ENCODE measurements at places on chromosomes 11 and 22. TPM values are rescaled to one million over a fixed set of nuclear protein-coding genes. Genes with fewer than 3 reads are reported as not detected.

The SPI1 gene
- not detected for polyA plus RNA-seq

The ACR gene
- not detected for polyA plus RNA-seq

The UCP3 gene
- 0.77 TPM for polyA plus RNA-seq

- no peak for DNase-seq
Observed at GRCh38 chr11:115282923-115283322, 221.3 kb downstream of the CADM1 start.

DNA sequence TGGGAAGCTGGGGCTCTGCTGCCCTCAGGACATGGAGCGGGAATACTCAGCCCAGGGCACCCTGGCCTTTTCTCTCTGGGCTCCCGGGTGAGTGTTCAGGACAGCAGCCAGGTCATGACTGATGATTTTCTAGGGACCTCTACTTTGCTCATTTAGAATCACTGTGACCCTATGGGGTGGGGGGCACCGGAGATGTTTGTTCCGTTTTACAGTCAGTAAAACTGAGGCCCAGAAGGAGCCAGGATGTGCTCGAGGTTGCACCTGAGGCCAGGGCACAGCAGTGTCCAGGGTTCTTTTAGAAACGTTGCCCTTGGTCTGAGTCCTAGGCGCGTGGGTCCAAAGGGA, 48.1 kb downstream of the SMIM38 start:
- DNase-seq: no peak

DNA sequence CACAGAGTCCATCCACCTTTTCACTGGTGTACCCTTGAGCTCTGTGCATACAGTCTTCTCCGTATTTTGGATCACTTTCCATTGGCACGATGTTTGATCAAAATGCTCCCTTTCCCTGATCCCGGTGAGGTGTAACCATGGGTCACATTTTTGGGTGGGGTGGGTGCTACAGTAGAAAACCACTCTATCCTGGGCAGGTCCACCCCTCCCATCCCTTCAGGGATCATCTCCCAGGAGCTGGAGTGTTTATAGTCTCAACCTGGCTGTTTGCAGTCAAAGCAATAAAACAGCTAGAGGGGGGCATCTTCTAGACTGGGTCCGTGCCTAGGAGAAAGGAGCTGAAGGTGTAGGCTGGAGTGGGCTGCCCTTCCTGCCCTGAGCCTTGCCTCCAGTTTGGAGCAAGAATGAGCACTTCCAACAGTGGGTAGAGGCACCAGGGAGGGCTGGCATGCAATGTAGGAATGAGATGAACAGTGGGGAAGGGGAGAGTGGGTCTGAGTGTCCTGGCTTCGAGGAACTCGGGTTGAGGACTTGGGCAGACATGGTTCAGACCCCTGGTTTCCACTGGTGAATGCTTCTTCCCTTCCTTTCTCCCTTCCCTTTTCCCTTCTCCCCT, 38.8 kb downstream of the RNF141 start:
- no peak for DNase-seq

DNA sequence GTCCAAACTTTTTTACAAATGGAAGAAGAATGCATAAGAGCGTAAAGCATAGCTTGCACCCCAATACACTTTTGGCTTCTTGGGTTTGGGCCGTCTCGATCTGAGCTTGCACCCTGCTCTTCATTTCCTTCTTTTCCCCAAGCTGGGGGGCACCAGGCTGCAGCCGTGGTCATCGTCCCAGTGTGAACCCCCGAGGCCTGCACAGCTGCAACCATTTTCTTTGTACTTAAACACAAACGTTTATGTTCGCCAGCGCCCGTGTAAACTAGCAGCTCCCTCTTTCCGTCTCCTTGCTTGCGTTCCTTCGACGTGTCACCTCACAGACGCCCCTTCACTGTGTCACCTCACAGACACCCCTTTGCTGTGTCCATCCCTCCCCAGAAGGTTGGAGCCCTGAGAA, 10.1 kb downstream of the KRTAP5-5 start:
- DNase-seq: no peak

DNA sequence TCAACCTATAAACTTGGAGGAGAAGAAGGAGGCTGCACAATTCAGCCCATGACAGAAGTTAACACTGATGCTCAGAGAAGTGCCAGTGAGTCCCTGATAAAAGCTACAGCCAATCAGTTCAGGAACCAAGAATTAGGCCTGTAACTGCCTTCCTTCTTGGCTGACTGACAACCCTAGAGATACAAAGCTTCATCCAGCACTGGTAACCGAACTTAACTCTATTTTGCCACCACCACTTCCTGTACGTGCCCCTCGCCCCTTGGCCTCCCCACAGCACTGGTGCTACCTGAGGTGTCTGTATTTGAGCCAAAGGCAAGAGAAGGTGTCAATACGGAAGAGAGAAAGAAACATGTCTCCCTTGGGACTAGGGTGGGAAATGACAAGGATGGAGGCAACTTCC, 40.1 kb upstream of the POU2AF1 start:
- DNase-seq: no peak

GRCh38 chr11:69351460-69351859, 57.5 kb downstream of the MYEOV start:
- DNase-seq: peak; percentile 47

DNA sequence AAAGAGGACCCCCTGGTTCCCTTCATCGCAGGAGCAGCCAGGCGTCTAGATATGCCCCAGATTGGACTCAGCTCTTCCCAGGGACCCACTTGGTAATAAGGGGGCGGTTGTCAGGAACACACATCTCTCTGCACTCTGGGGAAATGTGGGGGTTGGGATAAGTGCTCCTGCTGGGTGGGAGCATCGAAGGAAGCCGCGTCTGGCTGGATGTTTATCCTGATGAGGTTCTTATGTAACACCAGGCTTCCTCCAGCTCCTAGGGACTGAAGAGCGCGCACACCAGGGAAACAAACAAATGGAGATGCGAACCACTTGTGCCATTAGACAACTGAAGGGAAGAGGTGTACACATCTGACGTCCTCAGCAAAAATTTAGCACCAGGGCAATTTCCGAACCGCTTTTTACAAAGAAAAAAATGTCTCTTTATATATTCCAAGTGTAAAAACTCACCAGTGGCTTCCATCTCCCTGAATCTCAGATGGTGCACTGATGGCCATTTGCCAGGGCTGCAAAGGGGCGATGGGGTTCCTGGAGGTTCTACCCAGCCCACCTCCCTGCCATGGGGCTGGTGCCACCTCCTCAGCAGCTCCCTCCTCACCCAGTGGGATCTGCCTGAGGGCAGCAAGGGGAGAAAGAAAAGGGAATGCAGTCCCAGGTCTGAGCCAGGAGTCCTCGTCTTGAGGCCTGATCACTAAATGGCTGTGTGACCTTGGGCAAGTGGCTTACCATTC, 89.4 kb downstream of the PKNOX2 start:
- DNase-seq: no peak

DNA sequence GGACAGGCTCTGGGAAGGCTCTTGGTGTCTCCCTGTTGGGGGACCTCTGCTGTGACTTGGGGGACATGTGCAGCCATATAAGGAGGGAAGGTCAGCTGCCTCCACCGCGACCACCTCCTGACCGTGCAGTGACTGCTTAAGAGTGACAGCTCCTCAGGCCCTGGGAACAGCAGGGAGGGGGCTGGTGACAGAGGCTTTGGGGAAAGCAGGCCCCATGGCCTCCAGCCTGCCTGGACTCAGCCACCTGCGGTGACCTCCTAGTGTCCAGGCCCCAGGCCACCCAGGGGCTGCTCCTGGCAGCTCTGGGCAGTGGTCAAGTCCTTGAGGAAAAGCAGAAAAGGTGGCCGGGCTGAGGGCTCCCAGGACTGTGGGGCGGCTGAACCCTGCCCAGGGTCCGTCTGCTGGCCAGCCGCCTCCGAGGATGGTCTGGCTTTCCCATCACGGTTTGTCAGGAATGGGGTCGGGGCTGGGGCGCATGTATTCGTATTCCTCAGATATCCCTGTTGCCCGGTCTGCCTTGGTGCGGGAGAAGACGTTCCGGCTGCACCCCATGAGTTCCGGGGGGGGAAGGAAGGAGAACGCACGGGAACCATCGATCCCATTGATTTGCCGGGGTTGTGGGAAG, 96.8 kb downstream of the WNT7B start:
- DNase-seq: no peak

DNA sequence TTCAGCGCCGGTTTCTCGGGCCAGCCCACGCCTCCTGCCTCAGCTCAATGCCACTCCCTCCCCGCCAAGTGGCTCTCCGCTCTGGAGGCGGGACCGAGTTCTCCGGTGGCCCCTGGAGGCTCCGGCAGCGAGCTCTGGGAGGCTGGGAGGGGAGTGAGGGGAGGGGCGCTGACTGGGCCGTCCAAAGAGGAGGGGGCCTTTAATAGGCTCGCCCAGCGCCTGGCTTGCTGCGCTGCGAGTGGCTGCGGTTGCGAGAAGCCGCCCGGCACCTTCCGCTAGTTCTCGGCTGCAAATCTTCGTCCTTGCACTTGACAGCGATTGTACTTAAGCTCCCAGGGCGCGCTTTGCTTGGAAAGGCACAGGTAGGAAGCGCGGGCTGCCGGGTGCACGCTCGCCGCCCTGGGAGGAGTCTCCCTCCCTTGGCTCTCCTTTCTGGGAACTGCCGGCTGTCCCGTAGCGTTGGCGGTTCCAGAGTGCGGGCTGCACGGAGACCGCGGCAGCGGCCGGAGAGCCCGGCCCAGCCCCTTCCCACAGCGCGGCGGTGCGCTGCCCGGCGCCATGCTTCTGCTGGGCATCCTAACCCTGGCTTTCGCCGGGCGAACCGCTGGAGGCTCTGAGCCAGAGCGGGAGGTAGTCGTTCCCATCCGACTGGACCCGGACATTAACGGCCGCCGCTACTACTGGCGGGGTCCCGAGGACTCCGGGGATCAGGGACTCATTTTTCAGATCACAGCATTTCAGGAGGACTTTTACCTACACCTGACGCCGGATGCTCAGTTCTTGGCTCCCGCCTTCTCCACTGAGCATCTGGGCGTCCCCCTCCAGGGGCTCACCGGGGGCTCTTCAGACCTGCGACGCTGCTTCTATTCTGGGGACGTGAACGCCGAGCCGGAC, at the start of gene ADAMTS15:
Gene ADAMTS15, plus strand, starts transcription at position 230 of the 894 bp plus-strand sequence. Its CDS starts 329 bp downstream, at position 559.
- no peak for DNase-seq

DNA sequence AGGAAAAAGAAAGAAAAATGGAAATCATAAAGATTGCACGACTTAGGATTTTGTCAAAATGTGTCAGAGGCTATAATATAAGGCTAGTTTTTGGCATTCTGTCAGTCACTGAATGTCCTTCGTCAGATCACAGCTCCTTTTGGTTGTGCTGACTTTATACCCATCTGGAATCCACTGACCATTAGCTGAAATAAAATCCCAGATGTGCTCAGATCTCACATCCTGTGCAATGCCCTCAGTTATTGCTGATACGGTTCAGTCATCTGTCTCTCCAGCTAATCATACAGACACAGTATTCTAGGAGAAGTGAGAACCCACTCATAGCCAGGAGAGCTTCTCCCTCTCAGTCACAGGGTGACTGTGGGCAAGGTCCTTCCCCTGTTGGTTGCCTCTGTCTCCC, 11.5 kb downstream of the CD44 start:
- no peak for DNase-seq

- DNase-seq: no peak
Observed at GRCh38 chr11:19243143-19243542, 2.4 kb upstream of the E2F8 start.

- DNase-seq: no peak
Observed at GRCh38 chr11:101083335-101083734, 46.3 kb downstream of the PGR start.

- DNase-seq: peak; percentile 57
Observed at GRCh38 chr22:28075358-28075981, 156.4 kb upstream of the PITPNB start.

GRCh38 chr11:46039990-46040389, 81.3 kb downstream of the PHF21A start:
- DNase-seq: peak; percentile 19

DNA sequence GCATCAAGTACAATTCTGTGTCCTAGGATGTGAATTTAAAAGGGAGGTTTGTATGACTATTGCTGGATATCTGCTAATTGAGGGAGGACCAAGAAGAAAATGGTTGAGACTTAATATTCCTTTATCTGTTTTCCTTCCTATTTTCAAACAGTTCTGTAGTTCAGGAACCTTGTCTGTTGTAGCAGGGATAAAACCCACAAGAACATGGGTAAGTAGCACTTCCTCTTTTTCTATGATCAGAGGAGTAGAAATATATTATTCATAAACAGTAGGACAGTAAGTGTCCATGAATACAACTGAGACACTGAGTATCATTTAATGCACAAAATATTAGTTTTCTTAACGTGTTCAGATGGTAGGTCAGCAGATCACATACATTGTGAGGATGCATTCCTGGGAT, 7.6 kb downstream of the MS4A3 start:
- DNase-seq: no peak

- no peak for DNase-seq
Observed at GRCh38 chr11:128901653-128902514, 10.7 kb downstream of the KCNJ5 start.

GRCh38 chr11:21552911-21553310, 640.0 kb upstream of the ANO5 start:
- DNase-seq: no peak

DNA sequence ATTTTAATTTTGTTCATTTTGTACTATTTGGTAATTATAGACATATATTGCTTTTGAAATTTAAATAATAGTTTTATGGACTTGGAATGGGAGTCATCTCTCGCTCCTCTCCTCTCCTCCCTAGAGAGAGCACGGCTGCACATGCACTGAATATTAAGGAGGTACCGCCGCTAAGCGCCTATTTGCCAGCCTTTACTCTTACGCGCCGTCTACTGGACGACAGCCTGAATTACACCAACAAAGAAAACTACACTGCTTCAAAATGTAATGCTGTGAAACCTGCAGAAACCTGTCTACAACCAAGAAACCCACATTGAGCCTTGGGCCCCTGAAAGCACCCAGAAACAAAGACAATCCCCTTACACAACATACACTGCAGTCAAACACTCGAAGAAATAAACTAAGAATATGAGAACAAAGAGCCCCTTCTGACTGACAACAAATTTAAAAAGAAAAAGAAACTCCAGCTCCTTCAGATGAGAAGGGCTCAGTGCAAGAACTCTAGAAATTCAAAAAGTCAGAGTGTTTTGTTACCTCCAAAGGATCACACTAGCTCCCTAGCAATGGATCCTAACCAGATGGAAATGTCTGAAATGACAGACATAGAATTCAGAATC, 737.2 kb downstream of the LRRC4C start:
- no peak for DNase-seq

DNA sequence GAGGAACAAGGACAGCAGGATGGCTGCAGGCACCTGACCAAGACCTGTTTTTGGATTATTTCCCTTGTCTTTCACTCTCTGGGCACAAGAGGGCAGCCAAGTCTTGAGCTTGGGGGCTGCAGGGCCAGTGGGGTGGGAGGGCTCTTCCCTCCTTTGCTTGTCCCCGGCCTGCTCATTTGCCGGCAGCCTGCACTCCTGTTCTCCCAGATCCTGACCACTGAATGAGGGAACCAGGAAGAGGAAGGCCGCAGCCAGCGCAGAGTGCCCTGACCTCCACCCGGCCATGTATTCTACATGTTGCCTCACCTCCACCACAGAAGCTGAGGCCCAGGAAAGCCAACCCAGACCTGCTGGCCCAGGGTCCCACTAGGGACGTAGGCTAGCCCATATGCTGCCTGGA, 15.5 kb upstream of the NNMT start:
- peak; percentile 26 for DNase-seq
